ENCODE measurements at places on chromosomes 16 and 17.

DNA sequence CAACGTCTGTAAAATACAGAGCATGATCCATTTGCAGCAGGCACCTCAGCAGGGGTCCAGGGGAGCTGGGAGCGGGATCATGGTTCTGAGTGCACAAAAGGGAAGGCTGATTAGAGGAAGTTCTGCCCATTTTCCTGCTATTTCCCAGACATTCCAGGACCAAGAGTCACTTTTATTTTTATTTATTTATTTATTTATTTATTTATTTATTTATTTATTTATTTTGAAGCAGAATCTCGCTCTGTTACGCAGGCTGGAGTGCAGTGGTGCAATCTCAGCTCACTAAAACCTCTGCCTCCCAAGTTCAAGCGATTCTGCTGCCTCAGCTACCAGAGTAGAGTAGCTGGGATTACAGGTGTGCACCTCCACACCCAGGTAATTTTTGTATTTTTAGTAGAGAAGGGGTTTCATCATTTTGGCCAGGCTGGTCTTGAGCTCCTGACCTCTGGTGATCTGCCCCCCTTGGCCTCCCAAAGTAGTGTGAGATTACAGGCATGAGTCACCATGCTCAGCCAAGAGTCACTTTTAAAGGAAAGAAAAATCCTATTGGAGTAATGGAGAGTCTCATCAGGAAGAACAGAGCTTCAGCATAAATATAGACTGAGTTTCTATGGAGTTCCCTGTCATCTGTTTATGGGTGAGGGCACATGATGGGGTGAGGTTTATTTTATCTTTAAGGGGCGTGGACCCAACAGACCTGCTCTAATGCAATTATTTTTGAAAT is 355.2 kb downstream of the HAPSTR1 start:
- no peak for DNase-seq

DNA sequence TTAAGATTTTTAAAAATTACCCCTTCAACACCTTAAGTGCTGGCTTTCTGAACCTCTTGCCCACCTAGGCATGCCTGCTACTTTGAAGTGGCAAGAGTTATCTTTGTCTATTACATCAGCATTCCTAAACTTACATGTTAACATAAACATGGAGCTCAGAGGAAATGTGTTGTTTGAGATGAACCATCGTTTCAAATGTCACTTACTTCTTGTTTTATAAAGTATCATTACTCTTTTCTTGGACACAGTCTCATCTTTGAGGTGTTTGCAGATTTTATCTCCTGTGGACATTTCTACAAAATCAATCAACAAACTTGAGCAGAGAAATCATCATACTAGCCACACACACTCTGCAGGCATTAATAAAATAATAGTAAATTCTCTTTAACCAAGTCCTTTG is 184.9 kb downstream of the WWOX start:
- no peak for DNase-seq

DNA sequence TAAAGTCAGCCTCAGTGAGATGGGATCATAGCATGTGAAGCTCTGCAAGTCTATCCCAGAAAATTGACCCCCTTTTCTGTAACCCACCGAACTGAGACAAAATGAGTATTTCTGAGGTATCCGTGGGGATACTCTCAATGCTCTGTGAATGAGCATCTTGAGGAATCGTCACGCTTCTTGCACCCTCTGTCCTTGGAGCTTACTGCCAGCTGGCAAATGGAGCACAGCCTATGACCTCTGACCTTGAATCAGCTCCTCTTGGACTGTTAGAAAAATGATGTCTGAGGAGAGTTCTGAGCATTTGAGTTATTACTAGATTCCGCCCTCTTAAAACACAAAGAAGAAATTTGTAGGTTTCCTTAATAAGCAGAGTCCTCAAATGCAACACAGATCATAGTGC is 342.1 kb downstream of the ZFHX3 start:
- DNase-seq: no peak

- peak; percentile 17 for DNase-seq
Observed at GRCh38 chr16:27318392-27319256, 4.8 kb downstream of the IL4R start.

GRCh38 chr16:84518804-84519341 is 14.4 kb upstream of the MEAK7 start:
- DNase-seq: peak; percentile 48

DNA sequence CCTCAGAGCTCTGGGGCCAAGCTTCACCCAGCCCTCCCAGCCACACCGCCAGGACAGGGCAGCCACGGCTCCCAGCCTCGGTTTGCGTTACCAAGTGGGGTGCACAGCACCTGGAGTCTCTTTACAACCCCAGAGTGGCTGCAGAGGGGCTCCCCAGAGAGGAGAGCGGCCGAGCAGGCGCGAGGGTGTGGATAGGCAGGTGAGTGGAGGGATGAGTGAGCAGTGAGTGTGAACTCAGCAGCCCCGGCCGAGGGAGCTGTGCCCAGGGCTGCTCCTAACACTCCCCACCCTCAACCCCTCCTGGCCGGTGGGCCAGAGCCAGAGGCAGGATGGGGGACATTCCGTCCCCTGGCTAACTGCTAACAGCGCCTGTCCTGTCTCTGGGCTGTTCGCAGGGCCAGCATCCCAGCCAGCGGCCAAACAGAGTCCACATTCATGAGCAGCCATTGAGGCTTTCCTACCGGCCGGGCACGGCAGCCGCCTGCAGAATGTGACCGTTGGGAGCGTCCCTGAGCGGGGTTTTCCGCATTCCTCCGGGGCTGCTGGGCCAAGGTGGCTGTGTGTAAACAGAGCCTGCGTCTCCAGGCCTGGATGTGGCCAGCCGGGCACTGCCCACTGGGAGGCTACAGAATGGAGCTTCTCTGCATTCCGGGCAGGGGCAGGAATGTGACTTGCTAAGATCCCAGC is 5.3 kb downstream of the ZNF469 start:
- DNase-seq: no peak

- DNase-seq: no peak
Observed at GRCh38 chr17:48071654-48072053, 23.5 kb downstream of the NFE2L1 start.

GRCh38 chr16:68351463-68351862 is 40.6 kb downstream of the PRMT7 start:
- no peak for DNase-seq

DNA sequence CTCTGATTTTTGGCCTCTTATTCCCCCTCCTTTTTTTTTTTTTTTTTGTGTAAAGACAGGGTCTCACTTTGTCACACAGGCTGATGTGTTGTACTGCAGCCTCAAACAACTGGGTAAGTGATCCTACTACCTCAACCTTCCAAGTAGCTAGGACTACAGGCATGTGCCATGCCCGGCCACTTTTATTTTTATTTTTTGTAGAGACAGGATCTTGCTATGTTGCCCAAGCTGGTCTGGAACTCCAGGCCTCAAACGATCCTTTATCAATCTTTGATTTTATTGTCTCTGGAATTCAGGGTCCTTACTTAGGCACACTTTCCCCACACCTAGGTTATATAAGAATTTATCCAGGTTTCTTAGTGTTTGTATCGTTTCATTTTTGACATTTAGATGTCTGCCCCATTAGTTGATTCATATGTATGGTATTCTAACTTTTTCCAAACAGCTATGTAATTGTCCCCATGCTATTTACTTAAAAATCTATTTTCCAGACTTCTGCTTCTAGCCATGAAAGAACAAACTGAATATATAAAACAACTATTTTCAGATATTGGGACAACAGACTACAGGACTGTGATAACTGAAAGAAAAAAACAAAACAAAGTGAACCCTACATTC is 13.9 kb downstream of the CMC2 start:
- DNase-seq: no peak

GRCh38 chr17:68812876-68813584 is 142.2 kb downstream of the ABCA8 start:
- no peak for DNase-seq

DNA sequence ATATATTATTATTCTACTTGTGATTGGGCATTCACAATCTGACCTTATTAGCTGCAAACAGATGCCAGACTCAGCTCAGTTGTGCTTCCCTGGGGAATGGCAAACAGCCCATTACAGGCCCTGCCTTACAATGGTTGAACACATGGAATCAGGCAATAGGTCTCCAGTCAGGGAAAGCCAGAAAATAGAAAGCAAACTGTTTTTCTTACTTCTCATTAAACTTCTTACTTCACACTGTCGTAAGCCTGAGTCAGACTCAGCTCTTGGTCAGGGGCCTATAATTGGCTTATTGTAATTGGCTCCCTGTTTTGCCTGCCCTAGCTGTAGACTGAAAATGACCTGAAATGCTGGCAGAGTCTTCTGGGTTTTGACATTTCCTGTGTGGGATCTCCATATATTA is 77.0 kb upstream of the CA10 start:
- DNase-seq: no peak

DNA sequence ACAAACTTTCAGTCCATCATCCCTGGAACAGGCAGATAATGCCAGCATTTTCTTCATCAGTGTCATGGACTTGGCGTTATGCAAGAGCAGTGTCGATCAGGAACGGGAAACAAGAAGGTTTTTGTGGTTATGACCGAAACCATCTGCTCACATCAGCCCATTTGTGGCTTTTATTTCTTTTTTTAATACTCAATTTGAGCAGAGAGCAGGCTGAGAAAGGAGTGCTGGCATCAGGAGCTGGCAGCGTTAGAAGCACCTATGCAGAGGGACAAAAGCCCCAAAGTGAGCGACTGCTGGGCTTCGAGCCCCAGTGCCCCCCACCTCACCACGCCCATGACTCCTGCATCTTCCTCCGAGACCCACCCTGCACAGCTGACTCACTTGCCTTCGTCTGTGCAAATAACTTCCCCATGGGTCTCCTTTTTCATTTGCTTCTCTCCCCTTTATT is 16.2 kb upstream of the CD300E start:
- no peak for DNase-seq

- DNase-seq: no peak
Observed at GRCh38 chr17:55278173-55278961, 13.6 kb downstream of the HLF start.

GRCh38 chr16:12716658-12717057 is 87.0 kb downstream of the CPPED1 start:
- DNase-seq: no peak

DNA sequence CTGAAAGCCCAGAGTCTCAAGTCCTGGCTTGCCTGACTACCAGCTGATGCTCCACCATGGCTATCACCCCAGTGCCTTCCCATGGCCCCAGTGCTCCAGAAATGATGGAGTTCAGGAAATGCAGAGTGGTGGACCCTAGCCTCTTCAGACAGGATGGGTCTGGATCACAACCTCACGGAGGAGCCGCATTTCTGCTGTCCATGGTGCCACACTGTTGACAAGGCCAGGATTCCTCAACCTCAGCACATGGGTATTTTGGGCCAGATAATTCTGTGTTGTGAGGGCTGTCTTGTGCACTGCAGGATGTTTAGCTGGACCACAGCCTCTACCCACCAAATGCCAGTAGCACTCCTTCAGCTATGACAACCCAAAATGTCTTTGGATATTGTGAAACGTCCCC is 6.7 kb upstream of the CRHR1 start:
- DNase-seq: no peak

GRCh38 chr17:82985973-82986372 is 93.4 kb upstream of the METRNL start:
- peak; percentile 48 for DNase-seq

DNA sequence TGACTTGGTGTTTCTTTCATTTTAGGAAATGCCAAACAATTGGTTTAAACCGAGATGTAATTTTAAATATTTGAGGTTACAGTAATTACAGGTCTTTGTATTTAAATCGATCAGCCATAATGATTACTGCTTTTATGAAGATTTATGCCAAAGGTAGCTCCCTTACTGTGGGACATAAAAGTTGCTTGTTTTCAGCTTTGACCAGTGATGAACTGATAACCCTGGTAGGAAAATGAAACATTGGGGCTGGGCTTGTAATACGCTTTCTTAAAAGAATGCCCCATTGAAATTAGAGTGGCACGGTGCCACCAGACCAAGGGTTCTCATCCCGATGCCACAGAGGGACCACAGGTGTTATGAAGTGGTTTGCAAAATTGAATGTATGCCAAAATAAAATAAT is 7.3 kb downstream of the TNRC6A start:
- no peak for DNase-seq

DNA sequence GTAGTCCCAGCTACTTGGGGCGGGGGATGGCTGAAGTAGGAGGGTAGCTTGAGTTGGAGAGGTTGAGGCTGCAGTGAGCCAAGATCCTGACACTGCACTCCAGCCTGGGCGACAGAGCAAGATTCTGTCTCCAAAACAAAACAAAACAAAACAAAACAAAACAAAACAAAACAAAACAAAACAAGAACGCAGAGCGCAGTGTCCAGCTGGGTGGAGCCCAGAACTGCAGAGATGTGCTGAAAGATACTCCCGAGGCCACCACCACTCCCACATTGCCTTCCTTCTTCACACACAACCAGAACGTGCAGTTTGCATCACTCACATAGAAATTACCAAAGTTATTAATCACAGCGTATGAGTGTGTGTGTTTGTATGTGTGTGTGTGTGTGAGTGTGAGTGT is 222.9 kb upstream of the ASIC2 start:
- no peak for DNase-seq

- no peak for DNase-seq
Observed at GRCh38 chr17:79794659-79795511, 2.0 kb downstream of the CBX8 start.

DNA sequence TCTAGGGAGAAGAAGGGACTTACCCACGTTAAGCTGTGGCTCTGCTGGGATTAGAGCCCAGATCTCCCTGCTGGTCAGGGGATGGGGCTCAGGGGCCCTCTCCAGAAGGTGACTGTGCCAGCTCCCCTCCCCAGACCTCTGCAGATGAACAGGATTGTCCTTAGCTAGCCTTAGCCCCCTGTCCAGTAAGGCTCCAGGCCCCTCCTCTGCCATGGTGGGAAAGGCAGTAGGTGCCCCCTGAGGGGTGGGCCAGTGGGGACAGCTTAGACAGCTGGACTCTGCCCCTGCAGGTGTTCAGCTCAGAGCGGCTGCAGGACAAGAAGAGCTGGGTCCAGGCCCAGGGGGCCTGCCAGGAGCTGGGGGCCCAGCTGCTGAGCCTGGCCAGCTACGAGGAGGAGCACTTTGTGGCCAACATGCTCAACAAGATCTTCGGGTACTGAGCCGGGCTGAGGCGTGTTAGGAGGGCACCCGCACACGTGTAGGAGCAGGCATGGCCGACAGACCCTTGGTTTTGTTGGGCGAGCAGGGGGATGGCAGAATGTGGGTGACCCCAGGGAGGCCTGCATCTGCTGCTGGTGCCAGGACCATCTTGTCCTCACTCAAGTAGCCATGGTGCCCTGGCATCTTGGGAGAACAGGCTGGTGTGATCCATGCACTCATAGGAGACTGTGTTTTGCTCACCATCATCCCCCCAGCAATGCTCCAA is 50.9 kb downstream of the MRC2 start:
- no peak for DNase-seq

- no peak for DNase-seq
Observed at GRCh38 chr17:10021272-10021984, 116.4 kb upstream of the RCVRN start.

DNA sequence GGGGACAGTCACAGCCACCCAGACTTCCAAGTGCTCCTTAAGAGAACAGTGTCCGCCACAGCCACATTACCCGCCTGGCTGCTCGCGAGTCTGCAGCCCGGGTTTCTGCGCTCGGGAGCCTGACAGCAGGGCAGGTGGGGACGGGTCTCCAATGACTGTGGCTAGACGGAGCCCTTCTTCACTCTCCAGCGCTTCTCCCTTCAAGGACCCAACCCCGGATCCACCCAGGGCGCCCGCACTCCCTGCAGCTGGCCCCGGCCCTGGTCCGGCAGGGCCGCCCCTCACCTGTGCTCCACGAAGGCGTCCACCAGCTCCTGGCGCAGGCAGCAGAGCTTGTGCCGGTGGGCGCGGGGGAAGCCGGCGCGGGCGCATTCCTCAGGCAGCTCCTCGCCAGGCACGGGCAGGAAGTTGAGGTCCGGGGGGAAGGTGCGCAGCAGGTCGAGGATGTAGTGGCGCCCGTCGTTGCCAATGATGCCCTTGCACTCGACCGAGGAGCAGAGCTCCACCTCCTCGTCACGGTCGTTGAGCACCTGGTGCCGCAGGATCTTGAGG is 13.9 kb downstream of the CLUH start:
- DNase-seq: no peak

Data from activated T-cell treated with anti-CD3 and anti-CD28 coated beads for 1 hour (primary cell).